ENCODE measurements at places on chromosomes 3 and 15. TPM values are rescaled to one million over a fixed set of nuclear protein-coding genes. Genes with fewer than 3 reads are reported as not detected.
A peak's percentile ranks its signal among the peaks of the same experiment; 100 is the strongest.

DNA sequence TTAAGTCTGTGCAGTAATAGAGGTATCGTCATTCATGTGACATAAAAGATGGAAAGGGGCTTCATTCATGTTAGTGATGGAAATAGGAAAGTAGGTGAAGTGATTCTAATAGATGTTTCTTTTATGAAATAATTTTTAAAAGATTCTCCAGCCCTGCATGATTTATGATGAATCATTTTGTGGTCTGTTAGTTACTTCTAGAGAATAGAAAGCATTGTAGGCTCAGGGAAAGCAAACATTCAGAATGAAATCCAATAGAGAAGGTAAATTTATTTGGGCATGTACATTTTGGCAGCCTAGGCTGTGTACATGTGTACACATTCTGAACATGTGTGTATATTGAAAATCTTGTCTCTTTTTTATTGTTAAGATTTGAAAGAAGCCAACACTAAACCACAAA is 23.1 kb downstream of the PPARG start:
- no peak overlapping the region for H3K4me3 ChIP-seq
- no peak for DNase-seq
- no peaks in the 10 kb centered on the region for H3K27me3 ChIP-seq
- no peak overlapping the region for H3K27ac ChIP-seq

DNA sequence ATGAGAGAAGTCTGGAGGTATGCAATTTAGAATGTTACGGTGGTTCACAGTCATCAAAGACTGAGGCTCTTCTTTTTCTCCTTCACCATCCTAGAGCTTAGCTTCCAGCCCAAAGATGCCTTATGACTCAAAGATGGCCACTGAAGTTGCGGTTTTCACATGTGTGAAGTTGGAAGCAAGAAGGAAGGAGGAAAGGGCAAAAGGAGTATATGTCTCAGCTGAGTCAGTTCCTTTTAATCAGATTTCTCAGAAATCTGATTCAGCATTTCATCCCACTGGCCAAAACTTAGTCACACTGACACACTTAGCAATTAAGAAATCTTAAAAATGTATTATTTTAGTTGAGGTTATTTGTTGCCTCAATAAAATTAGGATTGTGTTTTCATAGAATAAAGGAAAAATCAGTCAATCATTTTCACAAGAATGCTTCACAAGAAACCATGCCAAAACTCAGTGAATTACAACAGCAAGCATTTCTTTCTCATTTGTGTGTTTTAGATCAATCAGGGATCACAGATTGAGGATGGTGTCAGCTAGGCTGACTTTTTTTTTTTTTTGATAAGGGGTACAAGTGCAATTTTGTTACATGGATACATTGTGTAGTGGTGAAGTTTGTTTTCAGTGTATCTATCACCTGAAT is 211.1 kb upstream of the GADL1 start:
- H3K27ac ChIP-seq, result no peak overlapping the region
- H3K27me3 ChIP-seq, result no peaks in the 10 kb centered on the region
- H3K4me3 ChIP-seq, result no peak overlapping the region
- no peaks in the 10 kb centered on the region for H3K4me1 ChIP-seq
- H3K36me3 ChIP-seq, result no peaks in the 10 kb centered on the region

- H3K36me3 ChIP-seq, result no peaks in the 10 kb centered on the region
- DNase-seq, result no peak
- H3K4me1 ChIP-seq, result peaks cover 13% of the 10 kb centered on the region
- H3K27ac ChIP-seq, result peak overlapping the region; percentile 44
- no peaks in the 10 kb centered on the region for H3K27me3 ChIP-seq
Measured at GRCh38 chr3:43344520-43344919, 58.2 kb downstream of the SNRK start.

- no peaks in the 10 kb centered on the region for H3K27me3 ChIP-seq
- no peak overlapping the region for H3K4me3 ChIP-seq
- no peak for DNase-seq
- H3K4me1 ChIP-seq, result no peaks in the 10 kb centered on the region
- H3K27ac ChIP-seq, result no peak overlapping the region
Measured at GRCh38 chr3:64464955-64465354, 222.8 kb downstream of the ADAMTS9 start.

DNA sequence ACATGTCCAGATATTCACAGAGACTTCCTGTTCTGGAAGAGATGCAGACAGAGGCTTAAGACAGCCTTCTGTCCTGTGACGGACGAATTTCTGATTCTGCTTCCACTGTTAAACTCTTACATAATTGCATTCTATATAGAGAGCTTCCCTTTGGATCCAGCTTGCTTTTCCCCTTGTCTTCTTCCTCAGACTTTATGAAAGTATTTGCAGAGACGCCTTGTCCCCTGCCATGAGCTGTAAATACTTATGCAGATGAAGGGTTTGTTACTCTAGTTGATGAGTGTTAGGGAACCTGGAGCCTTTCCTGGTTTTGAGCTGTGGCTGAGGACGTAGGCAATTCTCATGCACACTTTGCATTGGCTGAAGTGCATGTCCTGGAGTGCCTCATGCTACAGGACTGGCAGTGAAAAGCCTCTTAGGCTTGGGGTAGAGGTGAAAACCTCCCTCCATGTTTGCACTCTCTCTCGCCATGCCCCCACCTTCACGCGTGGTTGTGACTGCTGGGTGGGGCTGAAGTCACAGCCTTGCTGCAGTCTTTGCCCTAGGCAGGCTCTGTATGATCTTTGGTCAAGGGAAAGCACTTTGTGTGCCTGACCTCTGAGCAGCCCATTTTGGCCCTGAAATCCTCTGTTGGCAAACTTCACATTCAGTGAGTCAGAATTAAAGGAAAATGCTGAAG is 286.6 kb downstream of the PTPRG start:
- DNase-seq, result peak; percentile 57
- no peak overlapping the region for H3K4me3 ChIP-seq
- H3K36me3 ChIP-seq, result no peaks in the 10 kb centered on the region
- H3K27ac ChIP-seq, result peak overlapping the region; percentile 70
- no peaks in the 10 kb centered on the region for H3K4me1 ChIP-seq
- no peaks in the 10 kb centered on the region for H3K27me3 ChIP-seq

DNA sequence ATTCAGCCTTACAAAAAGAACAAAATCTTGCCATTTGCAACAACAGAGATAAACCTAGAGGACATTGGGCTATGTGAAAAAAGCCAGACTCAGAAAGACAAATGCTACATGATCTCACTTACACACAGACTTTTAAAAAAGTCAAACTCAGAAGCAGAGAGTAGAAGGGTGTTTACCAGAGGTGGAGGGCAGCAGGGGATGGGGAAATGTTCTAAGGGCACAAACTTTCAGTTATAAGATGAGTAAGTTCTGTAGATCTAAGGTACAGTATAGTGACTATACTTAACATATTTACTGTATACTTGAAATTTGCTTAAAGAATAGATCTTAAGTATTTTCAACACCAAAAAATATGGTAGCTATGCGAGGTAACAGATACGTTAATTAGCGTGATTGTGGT is 3.0 kb downstream of the MYEF2 start:
- no peaks in the 10 kb centered on the region for H3K27me3 ChIP-seq
- H3K36me3 ChIP-seq, result no peaks in the 10 kb centered on the region
- no peak overlapping the region for H3K4me3 ChIP-seq

- H3K4me3 ChIP-seq, result no peak overlapping the region
- no peaks in the 10 kb centered on the region for H3K36me3 ChIP-seq
- H3K27ac ChIP-seq, result no peak overlapping the region
- DNase-seq, result no peak
- no peaks in the 10 kb centered on the region for H3K27me3 ChIP-seq
Measured at GRCh38 chr3:117699058-117699457, 989.5 kb downstream of the TUSC7 start.

- H3K27ac ChIP-seq, result no peak overlapping the region
- H3K36me3 ChIP-seq, result no peaks in the 10 kb centered on the region
- no peaks in the 10 kb centered on the region for H3K27me3 ChIP-seq
- no peak overlapping the region for H3K4me3 ChIP-seq
- DNase-seq, result no peak
Measured at GRCh38 chr15:44370830-44371229, 56.6 kb upstream of the CTDSPL2 start.

DNA sequence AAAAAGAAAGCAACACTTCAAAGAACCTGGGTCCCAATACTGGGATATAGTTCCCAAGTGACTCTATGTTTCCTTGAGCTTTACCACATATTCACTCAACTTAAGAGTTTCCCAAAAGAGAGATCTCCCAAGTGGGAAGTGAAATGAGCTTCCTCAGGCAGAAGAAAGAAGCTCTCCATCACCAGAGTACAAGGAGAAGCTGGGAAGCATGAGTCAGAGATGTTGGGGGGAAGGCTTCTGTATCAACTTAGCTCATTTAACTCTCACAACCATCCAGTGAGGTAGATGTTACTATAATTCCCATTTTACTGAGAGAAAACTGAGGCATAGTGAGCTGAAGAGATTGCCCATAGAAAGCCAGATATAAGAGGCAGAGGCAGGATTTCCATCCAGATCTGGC is 47.0 kb upstream of the TRIM42 start:
- no peak overlapping the region for H3K4me3 ChIP-seq
- no peak for DNase-seq
- H3K36me3 ChIP-seq, result no peaks in the 10 kb centered on the region
- H3K4me1 ChIP-seq, result no peaks in the 10 kb centered on the region
- H3K27ac ChIP-seq, result no peak overlapping the region

SYNPR gene
- total RNA-seq, result not detected

GOLGA6L1 gene
- not detected for total RNA-seq

CAMK1 gene
- total RNA-seq, result 19.1 TPM

WDR49 gene
- total RNA-seq, result 23.1 TPM

BMF gene
- total RNA-seq, result 28.7 TPM
